ENCODE measurements at places on chromosomes 12 and 14.

DNA sequence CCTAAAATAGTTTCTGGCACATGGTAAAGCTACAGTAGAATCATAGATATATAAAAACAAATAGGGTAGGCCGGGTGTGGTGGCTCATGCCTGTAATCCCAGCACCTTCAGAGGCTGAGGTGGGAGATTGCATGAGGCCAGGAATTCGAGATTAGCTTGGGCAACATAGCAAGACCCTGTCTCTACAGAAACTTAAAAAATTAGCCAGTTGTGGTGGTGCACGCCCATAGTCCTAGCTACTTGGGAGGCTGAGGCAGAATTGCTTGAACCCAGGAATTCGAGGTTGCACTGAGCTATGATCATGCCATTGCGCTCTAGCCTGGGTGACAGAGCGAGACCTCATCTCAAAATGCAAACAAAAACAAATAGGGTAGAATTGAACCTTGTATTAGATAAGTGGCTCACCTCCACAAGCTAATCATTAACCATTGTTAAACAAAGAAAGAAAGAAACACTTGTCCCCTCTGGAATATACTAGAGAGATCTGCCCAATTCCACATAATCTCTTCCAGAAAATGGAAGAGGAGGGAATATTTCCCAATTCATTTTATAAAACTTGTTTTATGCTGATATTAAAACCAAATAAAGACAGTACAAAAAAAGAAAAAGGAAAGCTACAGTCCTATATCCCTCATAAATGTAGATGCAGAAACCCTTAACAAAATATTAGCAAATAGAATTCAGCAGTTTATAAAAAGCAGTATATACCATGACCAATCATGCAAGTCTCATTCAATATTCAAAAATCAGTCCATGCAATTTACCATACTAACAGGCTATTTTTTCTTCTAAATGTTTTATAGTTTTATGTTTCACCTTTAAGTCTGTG is 22.7 kb upstream of the DHRS2 start:
- DNase-seq: no peak

- no peak for DNase-seq
Observed at GRCh38 chr12:123444092-123445026, 7.9 kb upstream of the RILPL2 start.

GRCh38 chr14:56145965-56146364 is 27.8 kb downstream of the PELI2 start:
- DNase-seq: no peak

GRCh38 chr14:66831173-66831572 is 323.2 kb downstream of the GPHN start:
- DNase-seq: no peak

- DNase-seq: no peak
Observed at GRCh38 chr14:87623616-87624015, 369.4 kb downstream of the GALC start.

- no peak for DNase-seq
Observed at GRCh38 chr12:99983456-99984258, 1.1 kb downstream of the ANKS1B start.

DNA sequence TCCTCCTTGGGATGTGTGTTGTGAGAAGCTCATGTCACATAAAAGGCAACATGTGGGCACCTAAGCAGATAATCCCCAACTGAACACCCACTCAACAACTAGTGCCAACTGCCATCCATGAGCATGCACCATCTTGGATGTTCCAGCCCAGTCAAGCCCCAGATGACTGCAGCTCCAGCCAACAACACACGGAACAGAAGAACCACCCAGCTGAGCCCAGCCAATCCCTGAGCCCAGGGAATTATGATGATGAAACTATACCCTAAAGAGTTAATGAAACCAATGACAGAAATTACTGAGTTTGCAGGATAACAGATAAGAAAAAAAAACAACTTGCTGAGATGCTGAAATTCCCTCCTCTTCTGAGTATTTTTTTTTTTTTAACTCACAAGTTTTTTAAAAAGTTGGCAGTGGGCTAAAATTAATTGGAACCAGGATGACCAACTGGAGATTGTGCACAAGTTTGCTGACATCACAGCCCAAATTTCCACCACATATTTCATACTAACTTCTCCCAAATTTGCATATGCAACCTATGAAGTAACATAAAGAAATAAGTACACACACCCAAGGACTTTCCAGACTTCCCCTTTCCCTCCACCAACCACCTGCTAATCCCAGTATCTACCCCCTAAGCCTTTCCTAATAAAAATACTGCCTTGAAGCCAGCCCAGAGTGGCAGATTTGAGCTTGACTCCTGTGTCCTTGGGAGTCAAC is 124.5 kb downstream of the KSR2 start:
- DNase-seq: no peak

GRCh38 chr12:123659996-123660727 is 10.8 kb upstream of the TCTN2 start:
- no peak for DNase-seq

DNA sequence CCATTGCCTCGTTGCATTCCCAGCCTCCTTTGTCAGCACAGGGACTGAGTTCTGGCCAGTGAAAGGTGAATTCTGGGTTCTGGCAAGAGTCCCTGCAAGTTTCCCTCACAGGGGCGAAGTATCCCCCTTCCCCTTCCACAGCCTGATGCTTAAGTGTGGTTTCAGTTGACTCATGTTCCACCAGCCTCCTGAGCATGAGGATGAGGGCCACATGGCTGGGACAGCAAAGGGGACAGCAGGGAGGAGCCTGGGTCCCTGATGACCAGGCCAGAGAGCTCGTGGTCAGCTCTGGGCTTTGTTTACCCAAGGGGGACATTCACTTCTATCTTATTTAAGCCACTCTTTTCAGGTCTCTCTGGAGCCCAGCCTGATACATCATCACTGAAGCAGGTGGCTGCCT is 36.5 kb downstream of the CACNA2D4 start:
- DNase-seq: no peak

- DNase-seq: no peak
Observed at GRCh38 chr12:109330282-109331230, 17.1 kb upstream of the MYO1H start.

DNA sequence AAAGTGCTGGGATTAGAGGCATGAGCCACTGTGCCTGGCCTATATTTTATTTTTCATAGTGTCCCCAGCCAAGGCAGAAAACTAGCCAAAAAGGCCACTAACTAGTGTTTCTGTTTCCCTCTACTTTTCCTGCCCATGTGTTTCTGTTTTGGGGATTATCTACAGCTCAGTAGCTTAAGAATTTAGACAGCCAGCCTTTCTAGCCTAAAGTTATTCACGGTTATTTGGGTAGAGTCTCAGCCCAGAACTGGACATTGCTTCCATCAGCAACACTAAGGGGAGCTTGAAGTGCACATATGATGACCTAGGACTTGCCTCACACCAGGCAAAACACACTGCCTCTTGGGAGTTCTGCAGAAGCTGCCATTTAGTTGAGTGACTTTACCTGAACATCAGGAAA is 17.9 kb downstream of the PROX2 start:
- DNase-seq: no peak

DNA sequence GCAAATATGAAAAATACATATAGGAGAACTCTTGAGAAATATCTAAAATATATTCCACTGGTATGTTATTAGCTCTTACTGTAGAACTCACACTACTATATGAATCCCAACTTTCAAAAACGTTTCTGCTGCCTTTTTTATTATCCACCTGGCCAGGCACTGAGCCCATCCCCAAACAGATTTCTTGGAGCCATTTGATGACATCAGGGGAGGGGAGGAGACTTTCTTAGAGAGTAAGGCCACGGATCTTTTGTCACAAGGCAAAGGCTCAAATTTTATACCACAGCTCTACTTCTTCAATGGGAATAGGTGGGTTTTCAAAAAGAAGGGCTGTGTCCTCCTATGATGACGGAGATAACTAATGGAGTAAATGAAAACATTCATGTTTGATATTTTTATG is 83.0 kb downstream of the SLC25A21 start:
- no peak for DNase-seq

DNA sequence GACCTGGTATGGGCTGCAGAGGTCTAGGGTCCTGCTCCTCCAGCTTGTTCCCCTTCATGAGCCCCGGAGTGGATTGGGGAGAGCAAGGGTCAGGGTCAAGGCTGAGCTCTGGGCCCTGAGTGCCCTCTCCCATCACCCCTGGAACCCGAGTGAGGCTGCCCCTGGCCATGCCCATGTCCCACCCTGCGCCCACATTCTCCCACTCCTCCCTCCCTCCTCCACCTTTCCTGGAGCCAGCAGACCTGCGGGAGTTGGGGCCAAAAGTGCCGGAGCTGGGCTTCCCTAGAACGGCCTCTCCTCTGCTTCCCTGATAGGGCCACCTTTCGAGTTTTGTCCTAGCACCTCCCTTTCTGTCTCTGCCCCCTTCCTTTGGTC is 590 bp downstream of the SCNN1A start:
- DNase-seq: no peak

DNA sequence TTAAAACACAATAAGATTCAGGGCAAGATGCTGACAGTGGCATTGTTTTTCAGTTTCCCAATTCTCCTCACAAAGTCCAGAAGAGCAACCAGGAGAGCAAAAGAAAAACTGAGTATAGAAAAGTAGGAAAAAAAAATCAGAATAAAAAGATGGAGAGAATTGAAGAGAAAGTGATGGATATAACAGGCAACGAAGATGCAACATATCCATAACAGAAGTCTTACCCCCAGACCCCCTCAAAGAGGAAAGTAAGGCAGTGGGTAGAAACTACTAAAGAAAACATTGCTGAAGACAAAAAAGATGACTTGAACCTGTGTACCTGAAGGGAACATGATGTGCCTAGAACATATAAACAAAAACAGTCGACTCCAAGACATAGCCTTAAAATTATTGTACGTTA is 10.6 kb downstream of the TCL1A start:
- DNase-seq: no peak

DNA sequence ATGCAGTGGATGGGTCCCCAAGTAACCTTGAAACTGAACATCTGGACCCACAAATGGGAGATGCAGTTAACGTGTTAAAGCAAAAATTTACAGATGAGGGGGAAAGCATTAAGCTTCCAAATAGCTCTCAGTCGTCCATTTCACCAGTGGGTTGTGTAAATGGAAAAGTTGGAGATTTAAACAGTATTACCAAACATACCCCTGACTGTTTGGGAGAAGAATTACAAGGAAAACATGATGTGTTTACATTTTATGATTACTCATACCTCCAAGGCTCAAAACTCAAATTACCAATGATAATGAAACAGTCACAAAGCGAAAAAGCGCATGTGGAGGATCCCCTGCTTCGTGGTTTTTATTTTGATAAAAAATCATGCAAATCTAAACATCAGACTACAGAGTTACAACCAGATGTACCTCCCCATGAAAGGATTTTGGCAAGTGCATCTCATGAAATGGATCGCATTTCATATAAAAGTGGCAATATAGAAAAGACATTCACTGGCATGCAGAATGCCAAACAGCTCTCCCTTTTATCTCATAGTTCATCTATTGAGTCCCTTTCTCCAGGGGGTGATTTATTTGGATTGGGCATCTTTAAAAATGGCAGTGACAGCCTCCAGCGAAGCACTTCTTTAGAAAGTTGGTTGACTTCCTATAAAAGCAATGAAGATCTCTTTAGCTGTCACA is 116.6 kb upstream of the NPAS3 start:
- no peak for DNase-seq

GRCh38 chr12:69927164-69927563 is 102.1 kb downstream of the MYRFL start:
- no peak for DNase-seq
